ENCODE measurements at places on chromosomes 5 and 9. TPM values are rescaled to one million over a fixed set of nuclear protein-coding genes. Genes with fewer than 3 reads are reported as not detected.

DNA sequence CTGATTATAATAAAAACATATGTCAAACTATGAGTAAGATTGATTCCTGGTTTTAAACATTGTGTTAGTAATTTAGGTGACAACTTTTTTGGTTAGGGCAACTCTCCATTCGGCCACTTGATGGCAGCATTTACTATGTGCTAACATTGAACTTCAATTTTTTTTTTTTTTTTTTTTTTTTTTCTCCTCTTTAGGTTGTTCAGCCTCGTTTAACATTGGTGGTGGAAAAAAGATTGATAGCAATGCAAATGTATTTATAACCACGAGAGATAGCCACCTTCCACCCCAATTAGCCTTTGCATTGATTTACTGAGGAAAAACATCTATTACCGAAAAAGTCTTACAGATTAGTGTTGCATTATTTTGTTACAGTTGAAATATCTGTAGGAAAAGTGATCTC lies 159.1 kb downstream of the CSNK1G3 start:
- DNase-seq = no peak

DNA sequence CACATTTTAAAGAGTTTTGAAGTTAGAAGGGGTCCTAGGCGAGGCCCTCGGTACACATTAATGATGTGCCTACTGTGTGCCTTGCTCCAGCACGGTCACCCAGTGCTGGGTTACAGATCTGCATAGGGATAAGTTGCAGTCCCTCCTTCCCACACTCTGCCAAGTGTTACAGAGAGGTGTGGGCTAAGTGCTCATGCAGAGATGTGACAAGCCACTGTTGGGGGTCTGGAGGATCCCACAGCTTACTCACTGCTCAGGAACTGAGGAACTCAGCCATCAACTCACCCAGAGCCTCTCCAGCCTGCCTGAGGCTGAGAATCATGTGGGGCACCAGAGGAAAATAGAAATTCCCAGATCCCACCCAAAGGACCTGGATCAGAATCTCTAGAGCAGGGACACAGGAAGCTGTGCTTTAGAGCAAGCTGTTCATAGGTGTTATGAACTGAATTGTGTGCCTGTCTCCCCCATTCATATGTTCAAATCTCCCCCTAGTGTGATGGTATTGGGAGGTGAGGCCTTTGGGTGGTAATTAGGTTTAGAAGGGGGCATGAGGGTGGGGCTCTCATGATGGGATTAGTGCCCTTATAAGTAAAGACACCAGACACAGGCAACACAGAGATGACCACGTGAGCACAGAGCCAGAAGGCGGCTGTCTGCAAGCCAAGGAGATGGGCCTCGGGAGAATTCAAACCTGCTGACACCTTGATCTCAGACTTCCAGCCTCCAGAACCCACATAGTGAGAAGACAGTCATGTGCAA lies 164.1 kb downstream of the HSD17B3 start:
- no peak for DNase-seq

- no peak for DNase-seq
These were observed 242.6 kb downstream of the KIAA0825 start for GRCh38 chr5:94375801-94376200.

- DNase-seq = no peak
These were observed 421.3 kb downstream of the CAAP1 start for GRCh38 chr9:26471261-26471660.

The AK3 gene
- total RNA-seq = 164 TPM

Measured in heart right ventricle (tissue), 16 donors.